ENCODE measurements at places on chromosomes 11 and 22.

DNA sequence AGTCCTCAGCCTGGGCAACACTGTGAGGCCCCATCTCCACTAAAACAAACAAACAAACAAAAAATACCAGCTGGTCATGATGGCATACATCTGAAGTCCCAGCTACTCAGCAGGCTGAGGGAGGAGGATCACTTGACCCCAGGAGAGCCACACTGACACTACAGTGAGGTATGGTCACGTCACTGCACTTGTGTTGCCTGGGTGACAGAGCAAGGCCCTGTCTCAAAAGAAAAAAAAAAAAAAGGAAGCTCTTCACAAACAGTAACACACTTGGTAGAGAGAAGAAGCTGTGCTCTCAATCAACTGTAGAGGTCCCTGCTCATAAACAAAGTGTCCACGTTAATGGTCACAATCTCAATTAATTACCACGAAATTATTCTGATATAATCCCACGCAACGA lies 401.6 kb upstream of the CCDC90B start:
- no peak for DNase-seq

DNA sequence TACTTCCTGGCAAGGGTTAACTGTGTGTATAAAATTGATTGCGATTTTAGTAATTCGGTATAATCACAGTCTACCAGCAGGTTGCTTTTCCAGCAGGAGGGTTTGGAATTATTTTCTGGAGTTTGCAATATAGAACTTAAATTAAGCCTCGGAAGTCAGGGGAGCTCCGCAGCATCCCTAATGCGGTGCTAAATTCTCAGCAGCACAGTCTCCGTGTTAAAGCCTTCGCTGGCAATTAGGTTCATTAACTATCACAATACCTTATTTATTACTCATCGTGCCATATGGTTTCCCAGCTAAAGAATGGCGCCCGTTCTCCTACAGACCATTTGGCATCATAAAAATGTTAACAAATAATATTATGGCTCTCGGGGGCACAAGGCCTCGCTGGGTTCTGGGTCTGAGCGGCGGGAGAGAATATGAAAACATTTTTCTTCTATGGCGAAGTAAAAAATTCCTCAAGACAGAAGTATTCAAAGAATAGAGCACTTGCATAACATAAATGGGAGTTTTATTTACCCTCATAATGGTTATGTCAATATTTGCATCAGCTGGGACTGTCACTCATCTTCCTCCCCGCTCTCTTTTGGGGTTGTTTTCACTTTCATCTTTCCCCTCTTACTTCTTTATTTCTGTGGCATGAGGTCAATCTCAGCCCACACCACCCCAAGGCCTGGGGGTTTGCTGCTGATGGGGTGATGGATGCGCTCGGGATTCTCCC lies 28.1 kb upstream of the ZBTB16 start:
- no peak for DNase-seq

GRCh38 chr22:24003887-24004286 lies 1.4 kb downstream of the GSTT4 start:
- DNase-seq, result no peak

GRCh38 chr11:130899106-130899505 lies 17.2 kb downstream of the SNX19 start:
- DNase-seq, result no peak

DNA sequence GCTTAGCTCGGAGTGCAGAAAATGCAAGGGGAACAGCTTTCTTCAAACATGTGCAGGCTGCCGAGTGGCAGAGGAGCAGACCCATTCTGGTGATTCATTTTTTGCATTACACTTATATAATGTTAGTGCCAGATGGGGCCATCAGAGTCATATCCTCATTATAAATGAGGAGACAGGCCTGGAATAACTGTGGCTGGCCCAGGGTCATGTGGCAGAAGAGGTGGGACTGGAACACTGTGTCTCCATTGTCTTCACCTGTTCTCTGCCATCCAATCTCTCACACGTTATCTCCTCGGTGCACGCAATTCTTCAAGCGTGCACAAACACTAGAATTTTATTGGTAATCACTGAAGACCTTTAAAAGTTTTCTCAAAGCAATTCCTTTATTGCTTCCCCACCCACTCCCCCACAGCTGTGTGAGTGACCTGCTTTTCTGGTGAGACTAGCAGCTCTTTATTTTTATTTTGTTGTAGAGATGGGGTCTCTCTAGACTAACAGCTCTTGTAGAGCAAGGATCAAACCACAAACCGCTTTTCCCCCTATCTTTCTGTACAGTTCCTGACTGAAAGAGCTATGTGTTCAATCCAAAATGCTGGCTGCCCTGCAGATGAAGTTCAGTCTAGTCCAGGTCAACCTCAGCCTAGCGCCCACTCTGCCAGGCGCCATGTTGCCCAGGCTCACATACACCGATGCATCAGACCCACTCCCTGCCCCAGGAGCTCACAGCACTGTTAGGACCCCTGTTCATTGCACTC lies 75.3 kb downstream of the ST3GAL4 start:
- DNase-seq, result no peak

DNA sequence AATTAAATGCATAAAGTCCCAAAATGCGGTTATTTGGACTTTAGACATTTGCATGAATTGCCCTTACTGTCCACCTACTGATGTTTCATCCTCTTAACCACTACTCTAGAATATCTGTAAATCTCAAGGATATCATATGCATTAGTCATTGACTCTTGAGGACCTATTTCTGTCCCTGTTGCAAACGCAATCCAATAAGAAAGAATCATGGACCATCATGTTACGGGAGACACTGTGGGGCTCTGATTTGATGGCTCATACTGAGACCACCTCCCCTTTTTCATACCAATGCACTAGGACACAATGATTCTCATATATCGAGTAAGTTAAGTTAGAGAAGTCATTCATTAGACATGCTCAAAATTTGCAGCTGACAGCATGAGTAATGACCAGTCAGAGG lies 14.4 kb downstream of the POU2AF2 start:
- no peak for DNase-seq

DNA sequence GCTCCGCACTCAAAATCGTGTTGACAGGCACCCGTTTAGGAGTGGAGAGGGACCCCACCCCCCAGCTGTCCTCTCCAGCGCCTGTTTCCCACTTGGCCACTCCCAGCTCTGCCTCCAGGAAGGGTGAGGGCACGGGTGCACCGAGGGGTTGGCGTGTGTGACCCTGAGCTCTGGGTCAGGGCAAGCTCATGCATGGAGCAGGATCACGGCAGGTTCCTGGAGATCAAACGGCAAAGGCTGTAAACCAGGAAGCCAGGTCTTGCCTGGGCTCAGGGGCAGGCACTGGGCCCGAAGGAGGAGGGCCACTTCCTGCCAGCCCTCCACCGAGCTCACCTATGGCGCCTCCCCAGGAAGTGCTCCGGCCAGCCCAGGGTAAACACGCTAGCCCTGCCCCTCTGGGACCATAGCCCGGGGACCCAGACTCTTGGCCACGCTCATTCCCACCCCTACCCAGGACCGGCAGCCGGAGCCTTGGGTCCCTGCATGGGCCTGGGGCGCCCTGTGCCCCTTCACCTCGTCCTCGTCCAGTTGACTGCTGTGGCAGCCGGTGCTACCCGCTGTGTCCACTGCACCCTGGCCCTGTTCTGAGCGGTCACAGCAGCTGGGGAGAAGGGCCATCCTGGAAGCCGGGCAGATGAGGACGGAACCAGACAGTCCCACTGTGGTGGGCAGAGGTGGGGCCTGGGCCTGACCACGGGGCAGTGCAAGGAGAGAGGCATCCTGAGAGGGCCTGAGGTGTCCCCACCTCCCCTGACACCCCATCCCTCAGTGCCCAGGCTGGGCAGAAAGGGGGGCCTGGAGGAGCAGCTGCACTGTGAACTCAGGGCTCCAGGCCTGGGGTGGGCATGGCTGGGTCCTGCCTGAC lies 1.0 kb upstream of the EPS8L2 start:
- DNase-seq, result no peak

DNA sequence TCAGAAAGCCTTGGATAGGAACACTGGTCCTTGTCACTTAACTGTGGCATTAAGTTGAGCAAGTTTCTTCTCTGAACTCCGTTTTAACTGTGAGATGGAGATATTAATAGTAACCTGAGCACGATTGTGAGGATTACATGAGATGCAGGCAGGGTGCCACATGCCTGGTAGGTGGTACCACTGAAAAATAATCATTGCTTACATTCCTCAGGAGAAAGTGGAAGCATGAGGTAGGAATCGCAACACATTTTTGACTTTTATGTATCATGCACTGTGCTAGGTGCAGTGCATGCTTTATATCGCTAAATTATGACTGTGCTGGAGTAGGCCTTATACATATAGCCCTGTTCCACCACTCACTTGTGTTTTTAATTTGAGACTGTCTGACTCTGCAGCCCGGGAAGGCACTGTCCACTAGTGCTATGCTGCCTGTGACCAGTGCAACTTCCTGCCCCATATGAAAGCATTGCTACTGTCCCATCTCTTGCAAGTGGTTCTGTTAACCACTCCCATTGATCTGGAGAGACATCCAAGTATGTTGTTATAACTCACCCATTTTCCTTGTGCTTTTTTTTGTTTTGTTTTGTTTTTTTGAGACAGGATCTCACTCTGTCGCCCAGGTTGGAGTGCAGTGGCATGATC lies 1.0 kb downstream of the UQCR10 start:
- DNase-seq, result no peak

DNA sequence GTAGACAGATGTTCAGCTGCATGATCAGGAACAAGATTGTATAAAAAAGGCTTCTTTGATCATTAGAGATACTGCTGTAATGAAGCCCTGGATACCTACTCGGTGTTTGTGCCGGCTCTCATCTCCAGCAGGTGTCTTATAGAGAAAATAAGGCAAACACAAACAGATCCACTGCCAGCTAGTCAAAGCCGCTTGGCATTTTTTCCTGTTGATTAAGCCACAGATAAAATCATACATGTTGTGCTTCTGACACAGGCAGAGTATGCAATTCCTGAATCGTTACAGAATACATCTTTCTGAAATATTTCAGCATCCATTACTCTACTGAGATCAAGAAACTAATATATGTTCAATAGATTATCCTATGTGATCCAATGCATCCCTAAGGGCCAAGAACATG lies 206.9 kb downstream of the CADM1 start:
- no peak for DNase-seq

DNA sequence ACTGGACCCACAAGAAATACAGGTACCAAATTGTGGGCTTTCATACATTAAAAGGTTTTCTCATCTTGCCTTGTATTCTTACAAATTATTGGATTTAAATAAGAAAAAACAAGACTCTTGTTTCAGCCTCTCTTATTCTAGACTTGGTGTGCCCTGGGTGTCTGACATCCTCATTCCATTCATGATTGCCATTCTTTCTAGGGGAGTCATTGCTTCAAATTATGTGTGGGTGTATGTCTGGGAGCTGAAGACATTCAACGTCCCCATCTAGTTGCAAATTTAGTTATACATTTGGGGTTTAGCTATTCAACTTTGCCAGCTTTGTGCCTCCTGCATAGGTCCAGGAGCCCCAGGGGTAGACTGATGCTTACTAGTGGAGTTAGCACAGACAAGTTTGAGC lies 18.1 kb downstream of the MAML2 start:
- no peak for DNase-seq

DNA sequence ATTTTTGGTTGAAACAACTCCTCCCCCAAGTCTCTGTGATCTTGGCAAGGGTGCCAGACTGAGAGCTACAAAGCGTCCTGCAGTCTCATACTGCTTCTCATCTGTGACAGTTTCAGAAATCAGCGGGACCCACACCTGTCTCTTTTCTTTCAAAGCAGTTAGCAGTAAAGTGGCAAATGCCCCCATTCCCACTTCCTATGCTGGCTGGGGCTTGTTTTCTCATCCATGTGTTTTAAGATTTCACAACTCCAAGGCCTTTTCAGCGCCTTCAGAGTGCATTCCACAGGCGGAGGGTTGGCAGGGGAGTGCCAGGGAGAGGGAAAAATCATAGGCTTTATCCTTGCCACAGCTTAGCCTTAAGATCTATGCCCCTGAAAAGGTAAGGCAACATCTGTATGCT lies 493.5 kb downstream of the OPCML start:
- no peak for DNase-seq

- DNase-seq, result no peak
Observed at GRCh38 chr11:43632181-43632580, 48.4 kb upstream of the HSD17B12 start.

GRCh38 chr22:44918166-44918924 lies 91.5 kb downstream of the PHF21B start:
- DNase-seq, result no peak

GRCh38 chr11:36790526-36790925 lies 192.5 kb upstream of the RAG2 start:
- DNase-seq, result no peak

DNA sequence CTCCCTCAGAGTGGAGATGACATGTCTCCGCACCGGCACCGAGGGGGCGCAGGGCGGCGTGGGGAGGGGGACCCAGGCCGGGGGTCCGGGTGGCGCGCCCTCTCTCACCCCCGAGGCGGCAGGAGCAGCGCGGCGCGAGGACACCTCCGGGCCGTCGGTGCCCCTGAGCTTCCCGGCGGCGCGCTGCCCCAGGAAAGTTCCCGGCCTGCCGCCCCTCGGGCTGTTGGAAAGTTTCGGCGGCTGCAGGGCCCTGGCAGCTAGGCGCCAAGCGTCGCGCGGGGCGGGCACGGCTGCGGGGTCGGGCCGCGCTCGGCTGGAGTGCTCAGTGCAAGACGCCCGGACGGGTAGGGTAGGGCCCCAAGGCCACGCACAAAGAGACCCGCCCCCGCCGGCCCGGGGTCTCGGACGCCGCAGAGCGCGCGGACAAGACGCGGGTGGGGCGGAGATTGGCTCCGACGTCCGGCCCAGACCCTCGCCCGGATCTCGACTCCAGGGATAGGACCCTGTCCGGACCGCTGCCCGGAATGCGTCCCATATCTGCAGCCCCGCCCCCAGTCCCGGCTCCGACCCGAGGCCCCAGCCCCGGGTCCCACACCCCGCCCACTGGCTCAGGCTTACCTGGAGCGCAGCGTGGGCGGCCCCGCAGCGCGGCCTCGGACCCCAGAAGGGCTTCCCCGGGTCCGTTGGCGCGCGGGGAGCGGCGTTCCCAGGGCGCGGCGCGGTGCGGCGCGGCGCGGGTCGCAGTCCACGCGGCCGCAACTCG lies 471 bp downstream of the ARVCF start:
- peak; percentile 51 for DNase-seq

DNA sequence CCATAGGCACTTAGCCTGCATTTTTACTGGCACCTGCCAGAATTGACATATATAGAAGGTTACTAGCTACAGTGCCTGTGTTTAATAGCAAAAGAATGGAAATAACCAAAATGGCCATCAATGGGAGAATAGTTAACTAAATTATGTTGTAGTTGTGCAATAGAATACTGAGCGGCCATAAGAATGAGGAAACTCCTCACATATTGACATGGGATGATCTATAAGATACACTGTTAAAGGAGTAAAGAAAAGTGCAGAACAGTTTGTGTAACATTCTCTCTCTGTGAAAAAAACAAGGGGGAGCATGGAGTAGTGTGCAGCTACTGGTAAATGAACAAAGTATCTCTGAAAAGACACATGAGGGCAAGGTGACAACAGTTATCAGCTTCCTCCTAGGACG lies 21.5 kb downstream of the ARAP1 start:
- no peak for DNase-seq

- DNase-seq, result no peak
Observed at GRCh38 chr22:19758896-19759426, 1.6 kb upstream of the TBX1 start.

- no peak for DNase-seq
Observed at GRCh38 chr22:27219036-27219435, 561.6 kb downstream of the MIAT start.

Measured in right hindlimb (tissue), 1 donor.